ENCODE measurements at places on chromosomes 5 and 9.
A peak's percentile ranks its signal among the peaks of the same experiment; 100 is the strongest.

GRCh38 chr5:93819668-93820067, 78.3 kb upstream of the POU5F2 start:
- DNase-seq, result no peak

DNA sequence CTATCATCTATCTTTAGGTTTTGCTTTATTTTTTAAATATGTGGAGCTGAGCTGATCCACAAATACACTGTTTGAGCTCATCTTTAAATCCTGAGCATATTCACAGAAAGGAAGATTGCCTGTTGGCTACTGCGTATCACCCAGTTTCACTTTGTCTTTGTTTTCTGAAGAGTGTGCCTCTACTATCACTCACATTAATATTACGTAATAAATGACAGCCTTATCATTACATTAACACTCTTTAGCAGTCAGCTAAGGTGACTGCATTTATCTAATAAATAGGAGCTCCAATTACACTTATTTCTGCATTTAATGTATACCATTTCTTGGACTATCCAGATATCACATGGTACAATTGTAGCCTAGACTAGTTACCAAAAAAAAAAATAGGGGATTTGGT, 511.7 kb downstream of the NR2F1-AS1 start:
- no peak for DNase-seq

- no peak for DNase-seq
These were observed 95.5 kb downstream of the BARX1 start for GRCh38 chr9:93859431-93860215.

GRCh38 chr5:144205141-144205551, 34.5 kb downstream of the KCTD16 start:
- no peak for DNase-seq

DNA sequence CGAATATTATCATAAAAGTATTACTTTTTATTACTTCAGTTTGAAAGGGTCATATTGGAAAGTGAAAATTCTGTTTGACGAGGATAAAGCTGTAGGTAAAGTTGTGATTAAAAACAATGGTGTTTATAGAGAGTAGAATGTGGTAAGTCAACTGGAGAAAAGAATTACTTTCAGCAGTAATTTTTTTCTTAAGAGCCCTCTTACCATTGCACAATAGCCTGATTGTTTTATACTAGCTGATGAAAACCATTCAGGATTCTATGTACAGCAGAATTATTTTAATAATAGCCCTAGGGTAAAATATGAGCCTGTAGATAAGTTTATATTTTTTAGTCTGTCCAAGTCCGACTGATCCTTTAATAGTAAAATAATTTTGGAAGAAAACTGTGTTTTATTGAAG, 16.6 kb downstream of the CDC42SE2 start:
- DNase-seq, result no peak

- no peak for DNase-seq
These were observed 15.4 kb downstream of the ZNF622 start for GRCh38 chr5:16450163-16450562.

DNA sequence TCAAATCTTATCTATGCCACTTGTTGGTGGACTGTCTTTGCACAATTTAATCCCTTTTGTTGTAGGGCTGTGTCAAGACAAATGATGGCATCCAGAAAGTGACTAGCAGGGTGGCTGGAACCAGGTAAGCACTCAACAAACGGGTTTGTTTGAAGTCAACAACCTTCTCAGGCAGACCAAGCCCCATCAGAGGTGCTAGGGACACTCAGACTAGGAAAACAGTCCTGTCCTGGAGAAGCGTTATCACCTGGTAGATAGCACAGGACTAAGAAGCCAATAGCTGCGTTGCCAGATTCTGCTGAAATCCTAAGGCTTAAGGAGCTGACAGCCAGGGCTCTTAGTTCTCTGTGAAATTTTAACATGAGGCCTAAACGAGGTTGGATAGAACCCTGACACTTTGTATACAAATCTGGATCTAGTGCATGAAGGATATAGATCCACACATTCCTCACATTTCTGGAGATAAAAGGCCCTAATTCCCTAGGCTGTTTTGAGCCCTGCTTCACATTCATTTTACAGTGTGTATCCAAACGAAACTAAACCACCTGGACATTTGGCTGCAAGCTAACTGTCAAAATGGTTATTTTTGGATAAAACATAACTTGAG, 179.8 kb downstream of the DCP2 start:
- DNase-seq, result no peak

DNA sequence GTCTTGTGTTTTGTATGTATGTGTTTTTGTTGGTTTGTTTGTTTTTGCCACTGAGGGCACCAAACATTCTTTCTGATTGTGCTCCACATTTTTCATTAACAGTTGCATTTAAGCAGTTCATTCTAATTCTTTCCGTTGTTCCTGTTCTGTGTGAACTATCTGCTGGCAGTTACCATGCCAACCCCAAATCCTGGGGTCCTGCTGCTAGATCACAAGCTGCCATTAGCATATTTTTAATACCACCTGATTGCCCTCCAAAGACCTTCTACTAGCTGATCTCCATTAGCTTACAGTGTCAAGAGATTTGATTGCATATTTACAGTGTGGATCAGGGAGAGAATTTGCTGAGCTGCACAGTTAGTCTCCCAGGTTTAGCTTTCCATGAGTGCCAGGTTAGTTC, 40.6 kb upstream of the STARD4 start:
- DNase-seq, result no peak

- DNase-seq, result no peak
These were observed 10.0 kb downstream of the MOCS2 start for GRCh38 chr5:53099546-53099945.

GRCh38 chr5:121273833-121274433, 577.7 kb upstream of the FTMT start:
- DNase-seq, result peak; percentile 84

GRCh38 chr9:15253786-15254185, 53.2 kb downstream of the TTC39B start:
- no peak for DNase-seq

DNA sequence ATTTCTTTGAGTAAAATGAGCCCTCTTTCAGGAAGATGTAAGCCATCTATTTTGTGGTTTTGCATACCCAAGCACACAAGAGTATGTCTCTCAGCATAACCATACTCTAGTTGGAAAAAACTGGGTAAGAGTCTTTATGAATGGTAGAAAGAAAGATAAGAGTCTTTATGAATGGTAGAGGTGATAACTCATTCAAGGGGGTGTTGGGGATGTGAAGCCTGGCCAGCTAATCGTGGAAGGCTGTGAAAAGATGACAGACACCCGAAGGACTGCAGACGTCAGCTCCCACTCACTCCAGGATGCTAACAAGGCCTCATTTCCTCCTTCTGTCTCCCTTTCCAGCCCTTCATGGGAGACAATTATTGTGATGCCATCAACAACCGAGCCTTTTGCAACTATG, 228.5 kb downstream of the PAPPA start:
- no peak for DNase-seq

GRCh38 chr9:104915753-104916152, 12.2 kb downstream of the ABCA1 start:
- DNase-seq, result no peak

Measured in RWPE1 (cell line).